ENCODE measurements at places on chromosomes 7 and 10.

- DNase-seq, result no peak
Observed at GRCh38 chr7:2792856-2793487, 51.1 kb downstream of the GNA12 start.

GRCh38 chr7:39536951-39537350 lies 29.3 kb upstream of the YAE1 start:
- no peak for DNase-seq

- DNase-seq, result no peak
Observed at GRCh38 chr10:24556126-24556749, 167.4 kb downstream of the ARHGAP21 start.

DNA sequence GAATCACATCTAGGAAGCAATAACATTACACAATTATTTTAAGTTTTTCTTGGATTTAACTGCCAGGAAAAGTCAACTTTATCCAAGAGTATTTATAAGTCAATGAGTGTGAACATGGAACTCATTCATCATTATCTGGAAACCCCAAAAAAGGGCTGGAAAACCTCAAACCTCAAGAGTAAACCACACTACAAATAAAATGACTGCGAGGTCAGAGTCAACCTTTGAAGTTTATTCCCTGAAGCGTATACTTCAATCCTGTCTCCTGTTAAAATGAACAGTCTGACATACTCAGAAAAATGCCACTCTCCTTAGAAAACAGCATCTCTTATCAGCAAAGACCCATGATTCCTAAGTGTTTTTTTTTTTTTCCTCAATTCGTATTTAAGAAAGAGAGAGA lies 86.5 kb downstream of the RELN start:
- no peak for DNase-seq

DNA sequence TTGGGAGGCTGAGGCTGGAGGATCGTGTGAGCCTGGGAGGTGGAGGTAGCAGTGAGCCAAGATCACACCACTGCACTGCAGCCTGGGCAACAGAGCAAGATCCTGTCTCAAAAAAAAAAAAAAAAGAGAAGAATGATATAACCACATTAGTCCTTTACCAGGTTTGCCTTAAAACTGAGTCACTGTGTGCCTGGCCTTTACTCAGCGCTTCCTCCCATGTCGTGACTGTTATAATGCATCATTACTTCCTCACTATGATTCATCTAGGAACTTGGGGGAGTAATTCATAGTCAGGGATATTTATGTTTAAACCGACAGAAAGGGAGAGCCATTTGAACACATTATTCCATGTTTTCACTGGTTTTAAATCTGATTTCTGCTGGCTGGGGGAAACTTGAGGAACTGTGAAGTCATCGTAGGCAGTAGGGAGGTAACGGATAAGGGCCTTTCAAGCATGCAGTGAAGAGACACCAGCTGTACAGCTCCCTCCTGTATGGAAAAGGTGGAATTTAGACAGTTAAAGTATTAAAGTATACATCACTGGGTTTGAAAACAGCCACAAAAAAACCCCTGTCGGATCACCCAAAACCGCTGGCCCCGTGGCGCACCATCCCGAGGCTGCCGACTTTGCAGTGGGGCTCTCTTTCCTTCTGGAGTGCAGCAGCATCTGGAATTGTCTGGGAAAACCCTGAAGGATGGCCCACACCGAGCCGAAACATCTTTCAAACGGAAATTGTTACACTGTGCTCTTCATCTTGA lies 119.8 kb downstream of the NKX6-2 start:
- no peak for DNase-seq

GRCh38 chr7:131327049-131327625 lies 539 bp upstream of the MKLN1 start:
- no peak for DNase-seq

DNA sequence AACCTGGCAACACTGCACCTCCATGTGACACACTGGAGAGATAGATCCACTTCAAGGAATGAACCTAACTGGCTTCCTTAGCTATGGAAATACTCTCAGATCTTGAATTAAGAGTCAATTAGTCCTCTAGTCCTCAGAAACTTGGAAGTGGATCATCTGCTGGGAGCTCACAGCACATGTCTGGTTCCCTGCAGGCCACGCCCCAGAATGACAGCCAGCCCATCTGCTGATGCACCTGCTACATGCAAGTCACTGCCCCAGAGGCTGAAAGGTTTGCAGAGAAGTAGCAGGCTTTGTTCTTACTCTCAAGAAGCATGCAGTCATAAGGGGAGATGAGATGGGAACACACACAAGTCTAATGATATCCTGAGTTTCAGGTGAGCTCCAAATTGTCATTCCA lies 275.9 kb downstream of the SKAP2 start:
- no peak for DNase-seq

DNA sequence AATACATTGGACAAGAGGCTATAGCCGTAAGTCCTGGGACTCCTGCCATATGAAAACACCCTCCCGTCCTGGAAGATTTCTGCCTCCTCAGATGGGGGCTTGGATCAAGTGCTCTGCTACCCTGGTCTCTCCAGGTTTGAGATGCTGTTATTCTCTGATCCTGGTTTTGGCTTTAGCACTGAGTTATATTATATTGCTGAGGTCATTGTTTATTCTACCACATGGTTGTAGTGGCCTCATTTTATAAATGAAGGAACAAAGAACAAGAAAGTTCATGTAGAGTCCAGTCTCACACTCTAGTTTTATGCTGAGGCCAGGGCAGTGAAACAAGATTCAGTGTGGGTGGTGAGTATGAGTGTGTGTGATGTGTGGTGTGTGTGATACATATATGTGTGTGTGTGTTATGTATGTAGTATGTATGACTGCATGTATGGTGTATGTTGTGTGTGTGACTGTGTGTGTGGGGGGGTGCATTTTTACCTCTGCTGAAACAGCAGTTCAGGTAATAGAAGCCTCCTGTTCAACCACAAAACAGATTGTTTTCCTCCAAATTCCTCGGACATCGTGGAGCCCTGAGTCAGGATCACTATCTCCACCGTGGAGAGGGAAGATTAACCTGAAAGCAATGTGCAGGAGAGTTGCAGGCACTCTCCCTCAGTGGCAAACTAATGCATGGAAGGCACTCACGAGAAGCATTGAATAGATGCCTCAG lies 80.7 kb downstream of the C7orf25 start:
- DNase-seq, result no peak

- no peak for DNase-seq
Observed at GRCh38 chr10:60644436-60645130, 133.7 kb upstream of the CDK1 start.

DNA sequence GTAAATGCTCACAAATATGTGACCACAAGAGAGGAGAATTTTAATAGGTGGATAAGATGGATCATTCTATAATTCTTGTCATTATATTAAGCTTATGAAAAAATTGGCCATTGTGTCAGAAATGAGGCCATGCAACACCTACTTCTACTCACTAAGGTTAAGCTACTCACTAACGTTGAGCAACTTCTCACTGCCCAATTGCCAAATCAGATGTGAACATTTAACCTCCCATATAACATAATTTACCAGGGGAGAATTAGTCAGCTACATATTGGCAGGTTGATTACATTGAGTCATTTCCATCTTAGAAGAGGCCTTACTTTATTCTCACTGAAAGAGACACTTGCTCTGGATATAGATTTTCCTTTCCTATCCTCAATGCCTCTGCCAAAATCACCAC lies 211.2 kb upstream of the DGKB start:
- DNase-seq, result no peak

GRCh38 chr7:342681-343216 lies 52.8 kb downstream of the FOXL3 start:
- DNase-seq, result no peak

DNA sequence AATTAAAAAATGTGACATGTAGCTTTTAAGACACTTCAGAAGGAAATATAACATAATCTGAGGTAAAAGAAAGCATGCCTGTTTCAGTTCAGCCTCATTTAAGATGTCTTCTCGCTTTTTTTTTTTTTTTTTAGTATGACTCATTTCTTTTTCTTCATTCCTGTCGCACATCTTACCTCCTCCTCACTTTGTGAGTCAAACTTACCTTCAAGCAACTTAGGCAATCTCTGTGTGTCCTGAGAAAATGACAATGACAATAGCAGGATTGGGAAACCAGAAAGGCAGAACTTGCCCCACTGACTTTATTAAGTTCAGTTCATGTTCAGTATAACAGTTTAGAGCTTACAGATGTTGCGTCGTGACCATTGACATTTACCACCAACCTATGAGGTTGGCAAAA lies 7.7 kb downstream of the PTN start:
- no peak for DNase-seq

- no peak for DNase-seq
Observed at GRCh38 chr7:64945503-64946175, 42.6 kb downstream of the ZNF273 start.

- no peak for DNase-seq
Observed at GRCh38 chr7:40899636-40900507, 765.1 kb downstream of the SUGCT start.

- DNase-seq, result no peak
Observed at GRCh38 chr7:127154958-127155357, 97.8 kb downstream of the GRM8 start.

GRCh38 chr10:12687996-12688395 lies 313.5 kb downstream of the CCDC3 start:
- no peak for DNase-seq

DNA sequence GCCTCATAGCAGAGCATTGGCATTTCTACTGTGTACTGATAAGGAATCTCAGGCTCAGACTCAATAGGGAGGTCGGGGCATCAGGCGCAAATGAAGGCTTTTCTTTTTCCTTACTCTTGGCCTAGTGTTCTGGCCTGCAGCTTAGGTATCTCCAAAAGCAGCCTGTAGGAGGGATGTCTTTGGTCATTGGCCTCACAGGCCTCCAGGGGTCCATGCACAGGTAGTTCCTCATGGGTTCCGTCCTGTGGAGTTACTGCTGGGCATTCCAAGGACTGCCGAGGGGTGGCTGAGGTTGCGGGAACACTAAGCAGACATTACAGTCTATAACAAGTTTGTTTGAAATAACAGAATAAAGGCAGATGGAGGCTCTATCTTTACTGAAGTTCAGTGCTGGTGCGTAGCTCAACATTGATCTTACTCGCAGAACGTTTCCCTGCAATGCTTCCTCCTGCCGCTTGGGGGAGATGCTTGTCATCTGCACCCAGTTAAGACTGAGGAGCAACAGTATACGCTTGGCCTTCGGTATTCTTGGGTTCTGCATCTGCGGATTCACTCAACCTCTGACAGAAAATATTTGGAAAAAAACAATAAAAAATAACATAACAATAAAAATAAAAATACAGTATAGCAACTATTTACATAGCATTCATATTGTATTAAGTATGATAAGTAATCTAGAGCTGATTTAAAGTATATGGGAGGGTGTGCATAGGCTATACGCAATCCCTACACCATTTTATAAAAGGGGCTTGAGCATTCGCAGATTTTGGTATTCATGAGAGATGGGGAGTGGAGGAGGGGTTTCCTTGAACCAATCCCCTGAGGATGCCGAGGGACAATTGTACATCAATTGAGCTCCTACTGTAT lies 58.9 kb downstream of the SH2D4B start:
- no peak for DNase-seq

DNA sequence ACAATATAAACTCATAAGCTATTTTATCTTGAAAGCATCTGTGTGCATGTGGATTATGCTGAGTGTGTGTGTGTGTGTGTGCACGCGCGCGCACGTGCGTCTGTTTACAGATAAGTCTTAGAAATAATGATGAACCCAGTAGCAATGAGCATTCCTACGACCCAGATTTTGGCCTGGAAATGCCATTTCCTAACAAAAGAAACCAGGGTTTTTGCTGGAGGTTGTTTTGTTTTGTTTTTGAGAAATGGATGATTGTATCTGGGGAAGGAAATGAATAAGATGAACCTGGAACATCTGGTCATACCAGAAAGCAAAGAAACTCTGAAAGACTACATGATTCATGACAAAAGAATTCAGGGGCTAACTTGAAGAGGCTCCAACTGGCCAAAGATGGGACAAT lies 22.1 kb upstream of the LMOD2 start:
- no peak for DNase-seq

- no peak for DNase-seq
Observed at GRCh38 chr10:69356187-69356586, 60.5 kb downstream of the TACR2 start.

DNA sequence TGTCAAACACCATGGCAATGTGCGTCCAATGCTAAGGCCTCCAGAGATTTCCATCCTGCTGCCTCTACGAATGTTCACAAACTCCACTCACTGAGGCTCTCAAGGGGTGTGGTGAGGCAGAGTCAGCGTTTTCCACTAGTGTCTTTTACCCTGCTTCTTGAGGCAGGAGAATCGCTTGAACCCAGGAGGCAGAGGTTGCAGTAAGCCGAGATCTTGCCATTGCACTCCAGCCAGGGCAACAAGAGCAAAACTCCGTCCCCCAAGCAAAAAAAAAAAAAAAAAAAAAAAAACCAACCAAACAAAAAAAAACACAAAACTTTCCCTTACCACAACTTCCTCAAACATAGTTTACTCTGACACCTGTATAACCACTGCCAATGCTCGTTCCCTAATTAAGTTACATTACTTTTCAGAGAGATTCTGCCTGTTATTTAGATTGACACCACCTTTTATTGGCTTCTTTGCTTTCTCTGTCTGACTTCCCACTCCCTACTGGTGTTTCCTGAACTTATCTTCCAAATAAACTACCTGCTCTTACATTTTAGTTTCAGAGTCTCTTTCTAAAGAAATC lies 102.1 kb upstream of the ZNF746 start:
- no peak for DNase-seq

DNA sequence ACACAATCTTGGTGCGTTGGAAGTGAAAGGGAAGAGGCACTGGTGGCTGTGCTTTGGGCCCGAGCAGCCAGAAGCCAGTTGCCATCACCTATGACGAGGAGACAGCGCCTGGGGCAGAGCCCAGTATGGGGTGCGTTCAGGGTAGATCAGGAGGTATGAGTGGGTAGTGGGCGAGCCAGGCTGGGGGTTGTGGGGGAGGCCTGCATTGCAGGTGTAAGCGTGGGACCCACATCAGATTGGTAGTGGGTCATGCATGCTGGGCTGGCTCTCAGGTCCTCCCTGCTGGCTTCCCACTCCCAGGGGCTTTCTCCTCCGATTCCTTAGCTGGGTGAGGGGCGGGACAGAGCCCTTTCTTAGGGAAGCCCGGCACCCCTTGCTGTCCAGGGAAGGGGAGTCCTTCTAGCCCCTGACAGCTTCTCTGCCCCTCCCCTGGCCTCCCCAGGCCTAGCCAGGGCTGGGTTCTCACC lies 445 bp upstream of the PVRIG start:
- DNase-seq, result no peak
